Uterus (tissue), 4 donors: ENCODE measurements at places on chromosomes 13 and 19.

DNA sequence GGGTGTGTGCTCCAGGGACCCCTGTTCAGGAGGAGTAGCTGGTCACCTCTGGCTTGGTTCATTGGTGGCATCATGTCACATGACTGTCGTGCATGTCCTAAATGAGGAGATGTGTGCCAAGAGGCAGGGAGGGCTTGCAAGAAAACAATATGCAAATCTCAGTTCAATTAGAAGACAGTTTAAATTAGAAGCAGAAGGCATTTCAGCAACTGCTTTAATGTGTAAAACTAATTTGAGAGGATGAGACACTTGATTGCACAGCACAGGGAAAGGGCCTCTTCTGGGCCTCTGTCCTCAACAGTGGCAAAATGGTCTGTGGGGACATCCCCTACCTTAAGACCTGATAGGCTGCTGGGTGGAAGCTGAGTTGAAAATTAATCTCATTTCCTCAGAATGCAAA lies 54.6 kb downstream of the SPATA13 start:
- no peak for DNase-seq

GRCh38 chr13:24060993-24061392 lies 99.5 kb upstream of the SPATA13 start:
- DNase-seq, result no peak

DNA sequence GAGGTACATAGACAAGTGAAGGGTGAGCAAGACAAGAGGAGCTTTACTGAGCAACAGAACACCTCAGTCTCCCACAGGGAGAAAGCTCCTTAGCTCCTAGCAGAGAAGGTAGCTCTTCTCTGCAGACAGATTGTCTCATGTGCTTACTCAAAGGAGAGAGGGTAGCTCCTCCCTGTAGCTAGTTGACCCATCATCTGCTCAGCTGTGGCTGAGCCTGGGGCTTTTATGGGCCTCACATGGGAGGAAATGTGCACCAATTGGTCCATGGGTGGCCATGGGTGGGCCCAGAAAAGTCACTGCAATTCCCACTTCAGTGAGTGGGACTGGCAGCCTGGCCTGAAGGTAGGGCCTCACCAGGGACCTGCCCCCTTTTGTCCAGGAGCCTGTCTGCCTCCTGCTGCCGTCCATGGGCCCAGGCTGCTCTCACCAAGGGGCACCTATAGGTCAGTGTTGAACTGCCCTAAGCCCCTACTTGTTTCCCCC lies 246.2 kb downstream of the GPC6 start:
- DNase-seq, result no peak

- no peak for DNase-seq
These were observed 6.3 kb upstream of the RXFP2 start for GRCh38 chr13:31733066-31733465.

DNA sequence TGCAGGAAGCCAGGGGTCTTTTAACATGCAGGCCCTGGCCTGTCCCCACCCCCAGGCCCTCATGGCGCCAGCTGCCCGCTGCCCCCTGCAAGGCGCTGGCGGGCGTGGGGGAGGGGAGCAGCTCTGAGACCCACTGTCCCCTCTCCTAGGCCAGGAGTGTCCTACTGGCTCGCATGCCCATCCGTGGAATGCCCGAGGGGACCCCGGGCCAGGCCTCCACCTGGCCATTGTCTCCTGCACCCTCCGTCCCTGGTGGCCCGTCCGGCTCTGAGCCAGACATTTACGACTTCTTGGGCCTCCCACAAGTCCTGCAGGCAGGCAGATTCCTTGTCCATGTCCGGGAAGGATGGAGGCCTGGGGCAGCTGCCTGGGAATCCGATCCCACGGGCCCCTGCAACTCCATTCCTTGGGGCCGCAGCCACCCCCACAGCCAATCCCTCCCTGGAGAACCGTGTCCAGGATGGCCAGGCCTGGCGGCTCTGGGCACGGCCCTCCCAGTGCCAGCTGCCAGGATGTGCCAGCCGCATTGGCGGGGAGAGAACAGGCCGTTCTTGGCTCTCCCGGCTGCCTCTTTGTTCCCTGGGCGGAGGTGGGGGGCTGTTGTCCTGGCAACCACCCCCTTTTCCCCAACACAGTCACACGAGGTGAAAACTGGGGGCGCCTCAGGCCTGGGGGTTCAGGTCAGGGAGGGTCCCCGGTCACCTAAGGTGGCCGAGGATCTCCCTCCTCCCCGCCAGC lies 10.5 kb upstream of the PLIN3 start:
- no peak for DNase-seq

- DNase-seq, result no peak
These were observed 415.0 kb upstream of the SPRY2 start for GRCh38 chr13:80755910-80756309.

- DNase-seq, result no peak
These were observed 57.9 kb upstream of the VSTM2B start for GRCh38 chr19:29467824-29468401.

DNA sequence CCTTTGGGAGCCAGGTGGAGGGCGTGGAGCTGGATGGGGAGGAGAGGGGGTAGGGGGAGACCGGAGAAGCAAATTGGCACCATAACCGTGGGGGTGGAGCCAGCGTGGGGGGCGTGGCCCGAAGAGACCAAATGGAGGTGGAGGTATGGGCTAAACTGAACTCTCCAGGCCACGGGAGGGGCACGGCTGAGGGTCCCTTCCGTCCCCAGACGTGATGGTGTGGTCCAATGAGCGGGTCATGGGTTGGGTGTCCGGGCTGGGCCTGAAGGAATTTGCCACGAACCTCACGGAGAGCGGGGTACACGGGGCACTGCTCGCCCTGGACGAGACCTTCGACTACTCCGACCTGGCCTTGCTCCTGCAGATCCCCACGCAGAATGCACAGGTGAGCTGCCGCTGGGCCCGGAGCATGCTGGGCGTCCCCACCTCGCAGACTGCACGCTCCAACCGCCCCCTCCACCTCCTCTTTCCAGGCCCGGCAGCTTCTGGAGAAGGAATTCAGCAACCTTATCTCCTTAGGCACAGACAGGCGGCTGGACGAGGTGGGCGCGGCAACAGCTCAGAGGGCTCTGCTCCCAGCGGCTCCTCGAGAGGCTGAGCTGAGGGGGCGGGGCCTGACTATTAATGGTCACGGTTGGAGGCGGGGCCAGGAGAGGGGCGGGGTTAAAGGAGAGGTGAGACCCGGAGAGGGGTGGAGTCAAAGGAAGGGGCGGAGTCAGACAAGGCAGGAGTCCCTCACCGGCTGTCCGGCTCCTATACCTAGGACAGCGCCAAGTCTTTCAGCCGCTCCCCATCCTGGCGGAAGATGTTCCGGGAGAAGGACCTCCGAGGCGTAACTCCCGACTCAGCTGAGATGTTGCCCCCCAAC lies 6.2 kb downstream of the HRC start:
- peak; percentile 98 for DNase-seq

DNA sequence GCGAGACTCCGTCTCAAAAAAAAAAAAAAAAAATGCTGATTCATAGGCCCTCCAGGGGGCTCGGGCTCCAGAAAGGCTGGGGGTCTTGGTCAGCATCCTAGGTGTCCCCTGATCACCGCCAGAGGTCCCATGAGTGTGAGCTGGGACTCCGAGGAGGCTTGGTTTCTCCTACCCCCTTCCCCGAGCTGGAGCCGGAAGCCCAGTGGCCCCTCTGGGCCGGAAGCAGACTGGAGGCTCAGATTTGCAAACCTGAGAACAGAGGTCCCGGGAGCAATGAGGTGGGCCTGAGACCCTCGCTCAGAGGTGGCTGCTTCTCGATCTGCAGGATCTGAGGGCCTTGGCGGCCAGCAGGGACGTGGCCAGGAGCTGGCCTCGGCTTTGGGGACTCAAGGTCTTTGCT lies 41.5 kb downstream of the EFNA2 start:
- no peak for DNase-seq

GRCh38 chr19:42284591-42285341 lies 15.7 kb downstream of the CIC start:
- DNase-seq, result peak; percentile 54

GRCh38 chr13:47190696-47191305 lies 293.9 kb upstream of the HTR2A start:
- no peak for DNase-seq

GRCh38 chr19:12485571-12485970 lies 955 bp upstream of the ZNF709 start:
- DNase-seq, result no peak

DNA sequence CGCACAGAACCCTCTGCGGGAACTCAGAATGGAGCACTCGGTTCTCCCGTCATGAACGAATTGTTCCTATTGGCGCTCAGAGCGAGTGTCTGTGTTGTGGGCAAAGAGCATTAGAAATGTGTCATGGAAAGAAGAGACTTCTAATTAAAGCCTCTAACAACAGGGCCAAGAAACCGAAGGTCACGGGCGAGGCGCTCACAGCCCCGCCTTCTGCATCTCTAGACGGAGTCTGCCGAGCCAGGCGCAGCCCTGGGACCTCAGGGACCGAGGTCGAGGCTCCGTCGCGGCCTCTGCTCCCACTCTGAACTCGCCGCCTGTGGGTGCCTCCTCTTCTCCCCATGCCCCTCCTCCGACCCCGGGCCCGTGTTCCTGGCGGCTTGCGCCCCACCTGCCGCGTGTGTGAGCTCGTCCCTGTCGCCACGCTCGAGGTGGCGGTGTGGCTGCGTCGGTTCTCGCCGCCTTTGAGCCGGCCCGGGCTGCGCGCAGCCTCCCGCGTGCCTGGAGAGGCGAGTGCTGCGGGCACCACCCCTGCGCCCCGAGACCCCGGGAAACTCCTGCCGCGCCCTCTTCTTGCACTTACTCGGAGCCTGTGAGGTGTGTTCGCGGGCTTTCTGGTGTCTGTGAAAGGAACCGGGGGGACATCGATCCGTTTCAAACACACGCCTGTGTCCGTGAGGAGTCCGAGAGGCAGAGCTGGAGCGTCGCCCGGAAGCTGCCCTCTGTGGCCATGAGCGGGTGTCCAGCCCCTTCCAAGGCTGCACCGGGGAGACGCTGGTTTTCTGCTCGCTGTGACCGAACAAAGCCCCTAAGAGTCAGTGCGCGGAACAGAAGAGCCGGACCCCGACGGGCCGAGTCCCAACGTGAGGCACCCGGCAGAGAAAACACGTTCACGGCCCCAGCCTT lies 45.4 kb upstream of the SPACA7 start:
- DNase-seq, result no peak

GRCh38 chr13:68719815-68720214 lies 1387.8 kb upstream of the ATXN8OS start:
- DNase-seq, result no peak

DNA sequence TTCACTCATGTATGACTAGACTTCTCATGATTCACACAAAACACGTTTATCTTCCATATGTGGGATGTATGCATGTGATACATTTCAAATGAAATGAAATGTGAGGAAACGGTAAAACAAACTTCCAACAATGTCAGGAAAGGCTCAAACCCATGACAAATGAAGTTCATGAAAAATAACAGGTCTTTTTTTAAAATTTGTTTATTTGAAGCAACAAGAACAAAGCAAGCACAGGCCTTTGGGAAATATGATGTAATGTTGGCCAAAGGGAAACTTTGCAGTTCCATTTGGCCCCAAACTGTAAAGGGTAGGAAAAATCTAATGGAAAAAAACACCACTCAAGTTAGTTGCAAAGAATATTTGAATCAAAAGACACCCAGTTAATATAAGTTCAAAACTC lies 463.8 kb upstream of the ARGLU1 start:
- no peak for DNase-seq

GRCh38 chr13:46544811-46545210 lies 8.2 kb upstream of the LRCH1 start:
- DNase-seq, result no peak

- DNase-seq, result no peak
These were observed 9.6 kb downstream of the TGDS start for GRCh38 chr13:94586371-94586770.

GRCh38 chr13:94713561-94714182 lies 1.3 kb upstream of the SOX21 start:
- DNase-seq, result no peak

GRCh38 chr19:45523642-45524256 lies 16.5 kb downstream of the VASP start:
- peak; percentile 84 for DNase-seq

- no peak for DNase-seq
These were observed 3.4 kb upstream of the ZSCAN4 start for GRCh38 chr19:57665261-57665806.

GRCh38 chr19:34471906-34472700 lies 9.5 kb upstream of the WTIP start:
- DNase-seq, result no peak

DNA sequence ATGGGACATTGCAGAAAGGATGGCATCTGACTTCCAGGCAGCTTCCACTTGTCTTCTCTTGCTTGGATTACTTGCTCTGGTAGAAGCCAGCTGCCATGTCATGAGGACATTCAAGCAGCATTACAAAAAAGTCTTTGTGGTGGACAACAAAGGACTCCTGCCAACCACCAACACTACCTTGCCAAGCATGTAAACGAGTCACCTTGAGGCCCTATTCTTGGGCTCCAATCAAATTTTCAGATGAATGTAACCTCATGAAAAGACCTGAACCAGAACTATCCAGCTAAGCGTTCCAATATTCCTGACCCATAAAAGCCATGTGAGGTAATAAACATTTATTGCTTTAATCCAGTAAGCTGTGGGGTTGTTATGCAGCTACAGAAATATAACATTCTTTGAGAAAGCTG lies 12.5 kb downstream of the PROSER1 start:
- DNase-seq, result no peak
